SJCRH30 (cell line): ENCODE measurements at places on chromosomes 5 and 9. TPM values are rescaled to one million over a fixed set of nuclear protein-coding genes. Genes with fewer than 3 reads are reported as not detected.

GCNT1 gene
- 10.1 and 14.0 TPM in 2 replicates for total RNA-seq

TXNDC8 gene
- total RNA-seq = not detected in 2 replicates

SPINK7 gene
- total RNA-seq = not detected in 2 replicates

SLC6A3 gene
- 0.04 and 0.23 TPM in 2 replicates for total RNA-seq

ANXA1 gene
- total RNA-seq = 28.1 and 34.4 TPM in 2 replicates
